Activated CD4-positive, alpha-beta T cell treated with anti-CD3 and anti-CD28 coated beads, Interleukin-2, Interleukin-6, amounts not matched to agents 100 ng/mL and 50 ng/mL, durations not matched to agents 16 hours and 8 hours (primary cell): ENCODE measurements at places on chromosomes 5 and 9.
A peak's percentile ranks its signal among the peaks of the same experiment; 100 is the strongest.

DNA sequence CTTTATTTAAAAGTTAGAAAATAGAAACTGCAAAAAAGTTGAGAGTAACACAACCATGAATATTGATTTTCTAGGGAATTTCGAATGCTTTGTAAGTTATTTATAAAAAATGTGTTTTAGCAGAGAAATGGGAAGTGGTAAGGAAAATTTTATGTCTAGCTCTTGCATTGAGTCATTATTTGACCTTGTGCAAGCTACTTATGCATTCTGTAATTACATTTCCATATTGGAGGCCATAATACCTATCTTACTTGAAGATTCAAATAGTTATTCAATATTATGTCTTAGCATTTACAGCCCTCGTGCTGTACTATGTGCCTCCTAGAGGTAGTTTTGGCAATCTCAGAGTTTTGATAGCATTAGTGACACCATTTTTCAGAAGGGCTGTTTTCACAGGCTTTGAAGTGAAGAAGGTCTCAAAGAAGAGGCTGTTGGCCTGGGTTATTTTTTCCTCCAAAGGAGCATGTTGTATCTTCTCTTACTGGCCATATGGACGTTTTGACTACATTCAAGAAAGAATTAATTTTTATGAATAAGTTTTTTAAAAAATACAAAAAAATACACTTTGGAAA, 7.4 kb upstream of the DAP start:
- DNase-seq = no peak

DNA sequence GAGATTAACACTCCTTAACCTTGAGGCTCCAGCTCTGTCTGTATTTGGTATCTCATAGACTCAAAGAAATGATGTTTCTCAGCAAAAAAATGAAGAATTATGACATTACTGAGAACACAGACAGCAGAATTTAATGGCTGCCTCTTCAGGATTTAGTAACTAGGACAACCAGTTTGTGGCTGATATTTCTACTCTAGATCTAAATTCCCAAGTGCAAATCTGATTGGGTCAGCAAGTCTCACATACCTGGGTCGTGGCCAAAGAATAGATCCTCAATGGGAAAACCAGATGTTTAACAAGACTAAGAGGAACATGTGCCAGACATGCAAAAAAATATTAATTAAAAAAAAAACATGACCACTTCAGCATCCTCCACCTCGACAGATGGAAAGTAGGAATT, 608.9 kb downstream of the DTWD2 start:
- DNase-seq = no peak

DNA sequence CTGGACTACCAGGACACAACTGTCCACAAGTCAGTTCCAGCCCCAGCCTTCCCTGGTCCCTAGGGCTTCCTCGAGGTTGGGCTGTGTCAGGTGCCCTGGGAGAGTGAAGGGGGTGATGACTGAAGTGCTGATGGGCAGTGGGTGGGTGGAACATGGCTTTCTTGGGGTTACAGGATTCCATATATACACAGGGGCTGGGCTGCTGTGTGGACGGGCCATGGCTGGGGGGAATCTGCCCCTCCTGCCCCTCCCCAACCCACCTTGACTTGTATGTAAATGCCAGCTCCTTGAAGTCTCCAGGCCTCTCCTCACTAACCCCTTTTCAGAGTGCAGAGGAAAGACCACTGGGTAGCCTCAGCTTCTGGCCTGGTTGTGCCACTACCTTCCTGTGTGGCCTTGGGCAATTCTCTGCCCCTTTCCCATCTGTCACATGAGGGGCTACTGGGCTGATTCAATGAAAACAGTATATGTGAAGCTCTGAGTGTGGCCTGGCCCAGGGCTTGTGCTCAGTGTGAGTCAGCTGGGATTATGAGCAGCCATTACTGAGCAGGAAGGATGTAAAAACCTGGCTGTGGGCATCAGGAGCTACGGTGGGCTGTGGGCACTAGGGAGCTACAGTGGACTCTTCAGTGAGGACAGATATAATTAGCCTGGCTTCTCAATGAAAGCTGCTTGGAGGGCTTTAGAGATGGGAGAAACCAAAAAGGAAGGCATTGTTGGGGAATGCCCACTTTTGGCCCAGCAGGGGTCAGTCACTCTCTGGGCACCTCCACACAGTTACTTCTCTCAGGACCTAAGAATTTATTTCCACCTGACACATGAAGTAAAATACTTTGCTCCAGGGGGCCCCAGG, 23.3 kb downstream of the PITX1 start:
- no peak for DNase-seq

- no peak for DNase-seq
These were observed 970.0 kb downstream of the MAT2B start for GRCh38 chr5:164475339-164475977.

- DNase-seq = no peak
These were observed 19.9 kb upstream of the KCNMB1 start for GRCh38 chr5:170408877-170409660.

GRCh38 chr9:115629879-115630840, 512.2 kb upstream of the TNC start:
- DNase-seq = no peak

DNA sequence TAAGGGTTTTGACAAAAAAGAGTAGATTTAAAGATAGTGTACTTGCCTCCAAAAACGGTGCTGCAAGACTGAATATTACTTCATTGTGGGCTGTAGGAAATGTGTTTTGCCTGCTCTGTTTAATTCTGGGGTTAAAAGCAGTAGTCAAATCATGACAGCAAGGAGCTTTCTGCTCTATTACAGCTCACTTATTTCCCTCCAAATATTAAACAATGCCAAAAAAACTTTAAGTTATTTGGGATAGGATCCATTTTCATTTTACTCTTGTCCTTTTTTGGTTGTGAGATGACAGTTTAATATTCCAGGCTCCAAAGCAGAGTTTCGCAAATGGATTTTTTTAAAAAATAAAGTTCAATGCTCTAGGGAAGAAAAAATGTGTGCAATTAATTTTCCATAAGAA, 340.4 kb upstream of the RGMB start:
- DNase-seq = no peak

DNA sequence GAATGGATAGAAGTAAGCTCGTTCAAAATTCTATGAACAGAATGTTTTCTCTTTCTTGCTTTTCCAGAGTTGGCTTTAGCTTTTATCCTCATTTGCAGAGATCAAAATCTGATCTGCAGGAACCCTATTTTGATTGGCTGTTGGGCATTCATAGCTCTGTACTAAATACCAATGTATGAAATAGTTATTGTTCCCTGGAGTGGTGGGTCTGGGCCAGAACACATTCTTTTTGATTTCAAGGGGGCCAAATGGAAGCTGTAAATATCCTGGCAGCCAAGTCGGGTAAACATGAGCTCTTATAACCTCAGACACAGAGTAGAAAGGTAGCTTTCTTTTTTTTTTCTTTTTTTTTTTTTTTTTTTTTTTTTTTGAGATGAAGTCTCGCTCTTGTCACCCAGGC, 241.5 kb downstream of the PDZD2 start:
- no peak for DNase-seq

DNA sequence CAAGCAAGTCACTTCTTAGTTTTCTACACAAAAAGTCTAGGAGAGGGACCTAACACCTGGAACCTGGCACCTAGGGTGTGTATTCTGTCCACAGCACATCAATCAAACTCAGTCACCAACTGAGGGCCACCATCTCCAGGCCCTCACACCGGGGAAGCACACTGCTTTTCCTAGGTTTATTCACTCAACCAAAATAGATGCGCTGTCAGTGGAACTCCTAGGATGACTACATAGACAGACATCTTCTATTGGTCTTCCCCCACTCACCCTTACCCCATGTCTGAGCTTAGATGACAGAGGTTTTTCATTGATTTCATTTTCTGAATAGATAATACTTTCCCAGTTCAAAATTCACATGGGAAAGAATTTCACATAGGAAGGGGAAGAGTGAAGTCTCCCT, 59.2 kb downstream of the RNF130 start:
- DNase-seq = no peak

GRCh38 chr9:104780796-104781395, 17.0 kb downstream of the NIPSNAP3B start:
- DNase-seq = peak; percentile 15

DNA sequence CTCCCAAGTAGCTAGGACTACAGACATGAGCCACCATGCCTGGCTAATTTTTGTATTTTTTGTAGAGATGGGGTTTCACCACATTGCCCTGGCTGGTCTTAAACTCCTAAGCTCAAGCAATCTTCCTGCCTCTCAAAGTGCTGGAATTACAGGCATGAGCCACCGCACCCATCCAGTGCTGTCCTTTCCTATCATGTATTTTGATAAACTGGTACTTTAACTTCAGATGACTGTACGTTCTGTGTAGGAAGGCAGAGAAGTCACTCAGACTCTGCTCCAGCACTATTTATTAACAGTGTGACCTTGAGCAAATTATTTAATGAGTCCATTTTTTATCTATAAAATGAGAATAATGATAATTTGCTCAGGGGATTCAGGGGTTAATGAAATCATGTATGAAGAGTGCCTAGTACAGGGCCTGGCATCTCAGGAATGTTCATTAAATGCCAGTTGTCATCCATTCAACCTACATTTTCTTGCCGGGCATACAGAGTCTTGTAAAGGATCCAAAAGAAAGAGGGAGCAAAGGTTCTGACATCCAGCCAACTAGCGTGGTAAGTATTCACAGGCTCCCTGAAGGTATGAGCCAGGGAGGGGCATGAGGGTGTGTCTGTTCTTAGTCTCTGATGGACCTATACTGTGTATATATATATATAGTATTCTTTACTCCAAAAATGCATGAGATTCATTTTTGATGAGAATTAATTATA, 201.9 kb downstream of the PBX3 start:
- no peak for DNase-seq

DNA sequence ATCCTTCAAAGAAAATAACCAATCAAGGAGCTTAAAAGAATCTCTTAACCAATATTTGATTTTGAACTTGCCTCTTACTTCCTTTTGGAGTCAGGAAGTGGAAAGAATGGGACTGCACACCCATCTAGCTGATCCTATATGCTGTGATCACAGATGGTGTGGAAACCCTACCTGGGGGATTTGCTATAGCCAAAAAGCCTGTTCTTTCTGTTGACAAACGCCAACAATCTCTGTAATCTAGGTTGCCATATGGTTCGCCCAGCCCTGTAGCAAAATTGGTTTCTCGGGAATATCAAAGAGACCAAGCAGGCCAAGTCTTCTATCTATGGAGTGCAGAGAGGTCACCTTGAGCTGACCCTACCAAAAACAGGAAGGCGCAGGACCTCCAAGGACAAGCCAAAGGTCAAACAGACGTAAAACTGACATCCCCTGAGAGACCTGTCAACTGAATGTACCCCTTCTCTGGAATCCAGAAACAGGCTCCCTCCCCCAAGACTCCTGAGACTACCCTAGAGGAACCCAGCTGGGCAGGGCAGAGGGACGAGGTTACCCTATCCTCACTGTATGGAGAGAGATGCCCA, 19.4 kb downstream of the NRG2 start:
- no peak for DNase-seq

DNA sequence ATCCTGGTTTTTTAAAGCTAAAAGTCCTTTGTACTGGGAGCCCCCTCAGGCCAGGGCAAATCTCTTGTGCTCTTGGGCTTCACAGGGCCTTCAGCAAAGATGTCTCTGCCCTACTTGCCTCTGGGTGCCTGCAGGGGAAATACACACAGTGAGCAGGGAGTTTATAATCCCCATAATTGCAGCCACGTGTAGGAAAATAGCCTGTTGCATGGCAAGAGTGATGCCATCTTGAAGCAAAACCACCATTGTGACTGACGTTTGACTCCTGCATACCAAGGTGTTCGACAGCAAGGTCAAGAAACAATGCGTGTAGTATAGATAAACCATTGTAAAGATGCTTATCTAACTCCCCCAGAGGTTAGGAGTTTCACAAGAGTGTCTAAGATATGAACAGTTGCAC, 11.4 kb upstream of the IL3 start:
- no peak for DNase-seq

GRCh38 chr5:137375741-137376526, 123.2 kb downstream of the SPOCK1 start:
- no peak for DNase-seq

- no peak for DNase-seq
These were observed 154.4 kb upstream of the CLINT1 start for GRCh38 chr5:158013303-158013702.

DNA sequence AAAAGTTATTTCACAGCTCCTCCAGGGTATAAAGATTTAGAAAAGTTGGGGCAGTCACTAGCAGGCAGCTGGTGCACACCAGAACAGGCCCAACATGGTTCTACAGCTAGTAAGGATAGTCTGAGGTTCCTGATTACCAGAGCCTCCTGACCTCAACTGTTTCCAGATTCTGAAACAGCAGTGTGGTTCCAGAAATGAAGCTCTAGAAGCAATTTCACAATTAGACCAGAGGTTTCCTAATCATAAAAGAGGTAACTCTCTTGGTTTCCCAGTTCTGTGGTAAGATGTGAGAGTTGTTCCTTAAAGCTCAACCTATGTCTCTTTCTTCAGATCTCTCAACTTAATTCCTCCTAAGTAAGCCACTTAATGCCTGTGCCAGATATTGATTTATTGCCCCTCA, 11.9 kb downstream of the AGTPBP1 start:
- DNase-seq = peak; percentile 53

DNA sequence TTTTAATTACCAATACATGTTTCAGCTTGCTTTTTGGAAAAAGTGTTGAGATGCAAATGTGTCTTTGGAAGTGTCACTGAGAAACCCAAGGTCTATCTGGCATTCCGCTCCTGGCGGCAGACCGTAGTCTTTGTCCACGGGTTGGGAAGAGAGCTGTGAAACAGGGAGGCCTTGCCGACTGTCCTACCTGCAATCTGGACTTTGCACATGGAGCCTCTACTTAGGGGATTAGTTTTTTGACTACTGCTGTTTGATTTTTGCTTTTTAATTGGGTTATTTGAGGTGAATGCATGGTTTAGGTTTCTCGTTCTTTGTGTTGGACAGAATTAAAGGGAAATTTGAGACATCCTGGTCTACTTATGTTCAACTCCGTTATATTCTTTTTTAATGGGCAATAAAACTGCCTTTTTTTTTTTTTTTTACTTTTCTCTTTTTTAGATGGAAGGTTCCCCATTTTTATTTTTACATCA, 25.7 kb downstream of the TRIO start:
- no peak for DNase-seq

- DNase-seq = peak; percentile 88
These were observed at the start of gene CDKN2B for GRCh38 chr9:22008717-22009505. TSS of gene CDKN2B (minus strand) at chr9:22009305. CDS start at chr9:22008953, 352 bp downstream.

DNA sequence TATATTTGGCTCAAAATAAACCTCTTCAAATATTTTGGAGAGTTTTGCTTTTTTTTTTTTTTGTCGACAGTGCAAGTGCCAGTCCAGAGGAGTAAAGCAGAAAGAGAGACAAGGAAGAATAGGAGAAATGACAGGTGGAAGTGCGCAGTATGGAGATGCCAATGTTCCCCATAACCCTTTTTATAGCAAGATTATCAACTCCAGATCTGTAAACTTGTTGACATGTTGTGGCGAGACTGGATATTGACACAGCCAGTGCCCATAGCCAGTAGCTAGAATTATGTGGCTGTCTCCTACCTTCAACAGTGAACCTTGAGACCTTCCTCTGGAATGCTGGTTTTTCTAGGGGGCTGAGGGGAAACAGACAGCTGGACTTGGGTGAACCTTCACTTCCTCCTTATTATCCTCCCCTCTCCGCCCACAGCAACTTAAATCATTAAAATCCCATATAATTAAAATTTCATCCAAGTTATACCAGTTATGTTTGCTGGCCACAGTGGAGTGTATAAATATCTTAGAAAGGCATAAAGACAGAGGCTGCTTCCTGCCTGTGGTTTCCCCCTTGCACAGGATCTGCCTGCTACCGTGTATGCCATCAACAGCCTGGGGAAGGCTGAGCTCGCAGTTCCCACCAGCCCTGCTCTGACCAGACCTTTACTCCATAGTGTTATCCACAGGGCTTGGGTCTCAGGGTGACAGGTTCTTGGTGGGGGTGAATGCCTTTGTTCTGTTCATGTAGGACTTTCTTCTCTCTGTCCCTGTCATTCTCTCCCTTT, 112.3 kb upstream of the ANKH start:
- no peak for DNase-seq
